ENCODE measurements at places on chromosomes 2 and 18. TPM values are rescaled to one million over a fixed set of nuclear protein-coding genes. Genes with fewer than 3 reads are reported as not detected.

DNA sequence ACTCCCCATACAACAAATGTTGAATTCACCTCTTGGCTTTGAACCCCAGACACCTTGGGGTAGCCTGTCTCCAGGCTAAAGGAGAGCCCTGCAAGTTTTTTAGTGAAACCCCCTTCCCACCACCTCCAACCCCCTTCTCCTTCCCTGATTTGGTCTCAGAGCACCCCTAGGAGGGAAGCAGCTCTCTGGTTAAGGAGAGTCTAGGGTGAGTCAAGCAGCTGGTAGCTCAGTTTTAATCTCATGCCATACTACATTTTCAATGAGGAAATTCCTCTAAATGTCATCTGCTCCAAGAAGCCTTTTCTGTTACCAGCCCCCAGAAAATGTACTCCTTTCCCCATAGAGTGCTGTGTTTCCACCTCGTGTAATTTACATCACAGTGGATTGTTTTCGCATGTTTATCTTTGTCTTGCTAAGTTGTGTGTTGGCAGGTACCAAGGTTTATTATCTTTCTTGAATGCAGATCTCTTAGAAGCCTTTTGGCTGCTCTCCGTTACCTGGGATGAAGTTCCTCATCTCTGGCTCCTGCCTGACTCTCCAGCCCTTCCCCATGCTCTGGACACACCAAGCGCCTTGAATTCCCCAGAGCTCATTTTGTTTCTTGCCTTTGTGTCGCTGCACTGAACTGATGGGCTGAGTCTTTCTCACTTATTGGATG is 82.2 kb downstream of the ASAP2 start:
- DNase-seq, result no peak

BARD1 gene
- total RNA-seq, result 8.4 TPM

RAB6C gene
- total RNA-seq, result 0.16 TPM

GPR17 gene
- total RNA-seq, result 0.16 TPM

- DNase-seq, result no peak
These were observed 248.3 kb upstream of the COL3A1 start for GRCh38 chr2:188725746-188726360.

SERPINB7 gene
- total RNA-seq, result not detected

GRCh38 chr2:216519154-216519762 is 20.6 kb downstream of the RPL37A start:
- no peak for DNase-seq

DNA sequence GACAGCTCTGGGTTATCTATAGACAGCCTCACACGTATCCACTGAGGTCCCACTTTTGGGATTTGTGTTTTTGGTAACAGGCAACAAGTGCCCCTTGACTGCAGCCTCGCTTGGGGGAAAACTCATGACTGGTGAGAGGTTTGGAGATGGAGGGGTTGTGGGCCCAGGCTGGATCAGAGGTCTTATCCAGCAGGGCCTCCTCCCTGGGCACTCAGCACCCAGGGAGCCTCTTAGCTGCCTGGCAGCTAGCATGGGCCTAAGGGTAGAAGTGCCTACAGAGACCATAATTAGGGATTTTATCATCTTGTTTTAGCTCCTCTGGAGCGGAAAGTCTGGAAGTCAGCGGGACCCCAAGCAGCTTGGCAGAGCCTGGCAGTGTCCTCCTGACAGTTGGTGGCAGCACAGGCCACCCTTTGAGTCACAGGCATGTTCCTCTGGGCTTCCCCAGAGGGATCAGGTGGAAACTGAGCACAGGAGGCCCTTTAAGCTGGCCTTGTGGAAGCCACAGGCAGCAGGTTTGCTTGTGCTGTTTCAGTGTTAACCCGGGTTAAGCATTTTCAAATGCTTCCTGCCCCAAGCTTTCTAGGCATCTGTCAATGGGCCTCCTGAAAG is 143.1 kb downstream of the KCTD1 start:
- DNase-seq, result no peak

GRCh38 chr2:229314117-229314516 is 43.0 kb upstream of the PID1 start:
- no peak for DNase-seq

GRCh38 chr2:199590321-199591203 is 132.8 kb upstream of the SATB2 start:
- DNase-seq, result no peak

GRCh38 chr2:46379213-46380037 is 82.2 kb downstream of the EPAS1 start:
- DNase-seq, result no peak

MEP1B gene
- total RNA-seq, result not detected

DNA sequence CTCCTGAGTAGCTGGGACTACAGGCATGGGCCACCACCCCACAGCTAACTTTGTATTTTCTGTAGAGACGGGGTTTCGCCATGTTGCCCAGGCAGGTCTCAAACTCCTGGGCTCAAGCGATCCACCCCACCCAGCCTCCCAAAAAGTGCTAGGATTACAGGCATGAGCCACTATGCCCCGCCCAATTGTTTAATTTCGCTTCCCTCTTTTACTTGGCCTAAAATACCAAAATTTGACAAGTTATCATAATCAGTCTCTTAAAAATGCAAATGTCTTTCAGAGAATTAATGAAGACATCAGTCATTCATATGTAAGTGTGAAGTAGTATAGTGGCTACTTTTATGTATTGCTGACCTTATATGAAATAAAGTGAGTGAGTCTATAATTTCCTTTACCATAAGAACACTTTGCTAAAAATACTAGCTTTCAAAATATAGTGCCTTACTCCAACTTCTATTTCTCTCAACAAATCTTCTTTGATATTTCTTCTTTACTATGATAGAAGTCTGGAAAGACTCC is 9.8 kb downstream of the FBXO11 start:
- DNase-seq, result no peak

DNA sequence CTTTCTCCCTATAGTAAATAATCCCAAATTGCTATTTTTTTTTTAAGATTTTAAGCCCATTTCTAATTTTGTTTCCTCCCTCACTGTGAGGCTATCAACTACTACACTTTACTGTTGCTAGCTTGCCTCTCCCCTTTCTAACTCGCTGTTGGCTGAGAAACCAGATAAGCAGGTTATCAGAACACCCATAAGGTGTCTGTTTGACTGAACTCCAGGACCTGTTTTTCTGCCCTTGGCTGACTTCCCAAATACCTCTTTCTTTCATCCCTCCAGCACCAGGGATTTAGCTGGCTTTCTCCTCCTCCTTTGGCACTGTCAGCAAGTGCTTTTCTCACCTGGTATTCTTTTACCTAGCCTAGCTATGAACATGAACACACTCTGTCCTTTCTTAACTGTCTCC is 11.1 kb downstream of the TRAK2 start:
- DNase-seq, result no peak
